ENCODE measurements at places on chromosomes 6 and 20.

GRCh38 chr6:106090001-106090400, 3.9 kb downstream of the PRDM1 start:
- DNase-seq = no peak

DNA sequence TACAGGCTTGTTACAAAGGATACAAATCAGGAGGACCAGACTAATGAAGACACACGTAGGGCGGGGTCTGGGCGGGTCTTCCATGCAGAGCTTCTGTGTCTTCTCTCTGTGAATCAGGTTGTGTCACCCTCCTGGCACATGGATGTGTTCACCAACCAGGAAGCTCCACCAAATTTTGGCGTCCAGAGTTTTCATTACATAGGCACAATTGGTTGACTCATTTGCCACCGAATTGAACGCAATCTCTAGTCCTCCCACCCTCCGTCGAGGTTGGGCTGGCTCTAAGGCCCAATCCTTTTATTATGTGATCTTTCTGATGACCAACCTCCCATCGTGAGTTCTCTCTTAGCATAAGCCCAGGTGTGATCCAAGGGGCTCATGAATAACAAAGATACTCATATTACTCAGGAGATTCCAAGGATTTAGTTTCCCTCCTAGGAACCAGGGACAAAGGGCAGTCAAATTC, 36.3 kb upstream of the DDR1 start:
- no peak for DNase-seq

DNA sequence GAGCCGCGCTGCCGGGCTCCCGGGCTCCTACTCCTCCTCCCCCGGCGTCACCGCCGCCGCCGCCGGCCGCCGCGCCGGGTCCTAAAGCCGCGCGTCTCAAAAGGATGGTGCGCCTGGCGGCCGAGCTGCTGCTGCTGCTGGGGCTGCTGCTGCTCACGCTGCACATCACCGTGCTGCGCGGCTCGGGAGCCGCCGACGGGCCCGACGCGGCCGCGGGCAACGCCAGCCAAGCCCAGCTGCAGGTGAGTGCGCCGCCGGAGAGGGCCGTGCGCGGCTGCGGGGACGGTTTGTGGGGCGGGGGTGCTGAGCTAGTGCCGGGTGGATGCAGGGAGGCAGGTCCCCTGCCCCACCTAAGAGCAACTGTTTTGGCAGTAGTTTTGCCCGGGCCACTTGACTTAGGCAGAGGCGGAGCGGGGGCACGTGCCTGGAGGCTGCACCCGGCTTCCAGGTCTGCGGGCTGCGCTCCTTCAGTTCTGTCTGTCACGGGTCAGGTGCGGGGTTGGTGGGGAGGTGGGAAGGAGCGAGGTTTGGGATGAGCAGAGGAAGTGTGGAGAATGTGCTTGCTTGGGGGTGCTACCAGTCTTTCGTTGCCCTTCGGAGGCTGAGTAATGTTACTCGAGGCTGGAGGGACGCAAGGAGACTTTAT, 722 bp downstream of the ISM1 start:
- peak; percentile 79 for DNase-seq

DNA sequence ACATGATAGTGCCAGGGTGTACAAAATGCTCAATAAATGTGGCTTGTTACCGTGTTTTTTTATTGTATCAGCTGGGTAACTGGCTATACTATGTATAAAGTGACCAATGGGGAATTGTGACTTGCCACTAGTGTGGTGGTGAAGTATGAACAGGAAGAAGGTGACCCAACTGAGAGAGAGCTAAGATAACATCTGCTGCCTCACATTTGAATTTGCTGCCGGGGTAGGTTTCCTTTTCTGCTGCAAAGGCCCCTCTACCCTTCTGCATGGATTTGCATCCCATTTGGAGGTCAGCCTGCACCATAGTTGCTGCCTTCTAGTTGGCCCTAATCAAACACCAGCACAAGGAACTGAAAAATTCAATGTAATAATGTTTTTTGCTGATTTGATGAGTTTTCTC, 24.1 kb downstream of the IL17A start:
- DNase-seq = no peak

All from HuH-7 (cell line).